ENCODE measurements at places on chromosomes 6 and 20. TPM values are rescaled to one million over a fixed set of nuclear protein-coding genes. Genes with fewer than 3 reads are reported as not detected.
A peak's percentile ranks its signal among the peaks of the same experiment; 100 is the strongest.

Gene CEBPB
- total RNA-seq = 7.8 TPM

Gene TDRD6
- total RNA-seq = 0.05 TPM

DNA sequence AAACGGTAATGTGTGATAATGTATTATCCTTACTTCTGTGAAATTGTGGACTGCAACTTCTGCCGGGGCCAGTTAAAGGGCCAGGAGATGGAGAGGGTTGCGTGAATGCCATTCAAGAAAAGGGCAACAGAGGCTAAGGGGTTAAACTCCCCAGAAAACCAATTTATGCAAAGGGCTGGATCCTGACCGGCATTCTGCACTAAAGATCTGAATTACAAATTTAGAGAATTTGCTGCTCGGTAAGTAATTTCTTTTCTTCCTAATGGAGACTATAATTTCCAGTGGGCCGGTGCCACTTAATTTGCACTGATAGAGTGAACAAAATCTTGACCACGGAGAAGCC lies 130.1 kb downstream of the BCAS1 start:
- peak overlapping the region; percentile 76 for H3K27ac ChIP-seq
- no peaks in the 10 kb centered on the region for H3K36me3 ChIP-seq
- no peaks in the 10 kb centered on the region for H3K27me3 ChIP-seq
- H3K4me1 ChIP-seq = peaks cover 48% of the 10 kb centered on the region

GRCh38 chr20:59945175-59945574 lies 5.0 kb downstream of the FAM217B start:
- no peak overlapping the region for H3K4me3 ChIP-seq
- peaks cover 48% of the 10 kb centered on the region for H3K4me1 ChIP-seq
- DNase-seq = no peak
- H3K27ac ChIP-seq = no peak overlapping the region

DNA sequence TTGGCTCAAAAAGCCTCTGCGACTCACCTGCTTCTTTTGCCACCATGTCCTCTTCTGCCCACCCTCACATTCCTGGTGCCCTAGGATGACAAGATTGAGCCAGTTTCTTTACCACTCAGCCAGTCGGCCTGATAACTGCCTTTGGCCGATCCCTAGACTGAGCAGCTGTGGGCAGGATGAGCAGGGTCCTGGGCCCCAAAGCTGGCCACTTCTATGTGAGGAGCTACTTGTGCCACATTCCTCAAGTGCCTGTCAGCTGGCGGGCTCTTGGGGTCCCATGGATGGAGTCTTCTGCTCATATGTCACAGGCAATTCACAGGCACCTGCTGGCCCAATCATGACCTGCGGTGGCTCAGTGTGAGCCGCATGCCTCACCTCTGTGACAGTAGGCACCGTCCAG lies 16.5 kb downstream of the DYNLRB1 start:
- no peaks in the 10 kb centered on the region for H3K4me1 ChIP-seq
- H3K27me3 ChIP-seq = no peaks in the 10 kb centered on the region
- H3K36me3 ChIP-seq = peaks cover 13% of the 10 kb centered on the region
- H3K4me3 ChIP-seq = no peak overlapping the region
- H3K27ac ChIP-seq = no peak overlapping the region

Gene SRSF12
- total RNA-seq = 21.9 TPM

Gene IMPG1
- not detected for total RNA-seq
